MM.1S (cell line): ENCODE measurements at places on chromosomes 11 and 22.

- no peak for DNase-seq
- H3K27me3 ChIP-seq: no peaks in the 10 kb centered on the region
- H3K36me3 ChIP-seq: no peaks in the 10 kb centered on the region
- no peaks in the 10 kb centered on the region for H3K4me1 ChIP-seq
- H3K4me3 ChIP-seq: no peak overlapping the region
Measured at GRCh38 chr11:112931703-112932102, 29.5 kb upstream of the NCAM1 start.

- H3K4me1 ChIP-seq: peaks cover 45% of the 10 kb centered on the region
- peak overlapping the region; percentile 81; the same call in 1 of the 2 replicates for H3K27ac ChIP-seq
- H3K27me3 ChIP-seq: no peaks in the 10 kb centered on the region
Measured at GRCh38 chr22:39115977-39116621, 19.1 kb downstream of the APOBEC3H start.

- no peaks in the 10 kb centered on the region for H3K36me3 ChIP-seq
- H3K4me3 ChIP-seq: no peak overlapping the region
- H3K27ac ChIP-seq: no peak overlapping the region
Measured at GRCh38 chr22:25091458-25091857, 108.2 kb upstream of the CRYBB3 start.

- no peaks in the 10 kb centered on the region for H3K27me3 ChIP-seq
- H3K4me1 ChIP-seq: no peaks in the 10 kb centered on the region
Measured at GRCh38 chr11:93591247-93591898, 48.2 kb upstream of the SMCO4 start.

- H3K36me3 ChIP-seq: no peaks in the 10 kb centered on the region
- H3K4me3 ChIP-seq: no peak overlapping the region
- DNase-seq: no peak
- H3K27me3 ChIP-seq: peaks cover 92% of the 10 kb centered on the region
- H3K27ac ChIP-seq: no peak overlapping the region
Measured at GRCh38 chr22:44403166-44403565, 90.4 kb upstream of the SHISAL1 start.

DNA sequence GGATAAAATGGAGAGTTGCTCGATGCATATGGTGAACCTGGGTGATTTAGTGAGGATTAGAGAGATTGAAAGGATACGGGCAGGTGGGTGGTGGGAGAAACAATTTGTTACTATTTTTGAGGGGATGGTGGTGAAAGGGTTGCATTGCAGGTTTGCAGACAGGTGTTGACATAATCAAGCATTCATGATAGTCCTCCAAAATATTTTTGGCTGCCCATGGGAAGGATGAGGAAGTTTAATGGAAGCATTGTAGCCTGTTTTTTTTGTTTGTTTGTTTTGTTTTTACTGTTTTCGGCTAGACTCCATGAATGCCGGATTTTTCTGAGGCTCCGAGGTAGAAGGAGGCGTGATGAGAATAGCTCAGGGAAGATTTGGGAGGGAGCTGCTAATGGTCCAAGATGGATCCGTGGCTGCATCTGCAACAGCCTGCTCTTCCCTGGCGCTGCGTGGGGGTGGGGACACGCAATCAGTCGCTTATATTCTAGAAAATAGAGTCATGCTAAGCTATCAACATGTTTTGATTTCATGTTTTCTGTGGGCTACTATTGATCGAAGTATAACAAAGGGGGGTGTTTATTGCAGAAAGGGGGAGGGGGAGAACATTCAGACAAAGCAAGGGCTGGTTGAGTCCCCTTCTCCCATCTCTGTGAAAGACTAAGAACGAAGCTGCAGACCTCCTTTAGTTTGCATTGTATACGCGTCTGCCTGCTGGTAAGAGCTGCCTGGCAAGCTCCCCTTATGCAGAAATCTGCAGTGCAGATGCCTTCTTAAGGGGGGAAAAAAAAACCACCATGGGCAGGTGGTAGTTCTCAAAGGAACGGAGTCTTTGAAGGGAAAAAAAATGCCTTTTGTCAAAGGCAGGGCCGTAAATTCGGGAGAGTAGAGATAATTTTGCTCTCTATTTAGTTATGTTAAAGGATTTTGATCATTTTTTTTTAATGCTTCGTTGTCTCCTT, 1.0 kb downstream of the RTN3 start:
- peak overlapping the region; percentile 82 for H3K4me3 ChIP-seq
- H3K27me3 ChIP-seq: no peaks in the 10 kb centered on the region
- no peaks in the 10 kb centered on the region for H3K36me3 ChIP-seq
- DNase-seq: no peak

- H3K27me3 ChIP-seq: no peaks in the 10 kb centered on the region
- no peak overlapping the region for H3K4me3 ChIP-seq
- H3K4me1 ChIP-seq: peaks cover 6% of the 10 kb centered on the region; the same call in 1 of the 2 replicates
- no peak overlapping the region for H3K27ac ChIP-seq
- no peak for DNase-seq
Measured at GRCh38 chr11:62129590-62130282, 5.9 kb downstream of the INCENP start.

- peak overlapping the region; percentile 92 for H3K27ac ChIP-seq
- H3K4me3 ChIP-seq: peak overlapping the region; percentile 79
- peaks cover 8% of the 10 kb centered on the region; the same call in 1 of the 2 replicates for H3K36me3 ChIP-seq
Measured at GRCh38 chr11:125626288-125626950, 1.5 kb downstream of the CHEK1 start.

DNA sequence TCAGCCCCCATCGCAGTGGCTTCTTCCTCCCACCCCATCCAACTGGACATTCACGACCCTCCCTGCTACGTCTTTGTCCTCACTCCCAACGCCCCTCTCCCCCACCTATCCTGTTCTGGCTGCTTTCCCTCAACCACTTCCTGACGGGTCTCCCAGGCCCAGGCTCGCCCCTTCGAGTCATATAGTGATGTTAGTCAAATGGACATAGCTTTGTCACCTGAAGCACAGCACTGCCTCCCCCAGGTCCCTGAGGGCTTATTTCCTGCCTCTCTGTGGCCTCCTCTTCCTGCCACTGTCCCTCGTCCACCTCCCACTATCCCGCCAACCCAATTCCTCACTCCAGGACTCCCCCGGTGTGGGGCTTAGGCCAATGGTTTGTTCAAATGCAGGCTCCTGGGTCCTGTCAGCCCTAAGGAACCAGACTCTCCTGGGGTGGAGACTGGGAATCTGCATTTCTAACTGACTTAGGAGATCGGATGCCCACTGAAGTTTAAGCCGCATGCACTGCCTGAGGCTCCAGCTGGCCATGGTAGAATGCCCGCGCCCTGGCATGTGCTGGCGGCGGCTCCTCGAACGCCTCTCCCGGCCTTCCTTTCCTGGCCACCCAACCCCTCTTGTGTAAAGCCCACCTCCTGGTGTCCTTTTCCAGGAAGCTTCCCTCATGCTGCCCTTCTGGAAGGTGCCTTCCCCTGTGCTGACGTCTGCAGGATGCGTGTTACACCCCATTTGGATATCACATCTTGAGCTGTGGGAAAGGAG, 18.3 kb downstream of the SUN2 start:
- H3K27me3 ChIP-seq: no peaks in the 10 kb centered on the region
- peaks cover 7% of the 10 kb centered on the region; the same call in 1 of the 2 replicates for H3K4me1 ChIP-seq
- no peak overlapping the region for H3K27ac ChIP-seq
- H3K36me3 ChIP-seq: peaks cover 18% of the 10 kb centered on the region
- H3K4me3 ChIP-seq: no peak overlapping the region
- DNase-seq: no peak

- H3K36me3 ChIP-seq: no peaks in the 10 kb centered on the region
- H3K27me3 ChIP-seq: no peaks in the 10 kb centered on the region
- DNase-seq: no peak
Measured at GRCh38 chr11:112345706-112346105, 85.0 kb upstream of the PLET1 start.

DNA sequence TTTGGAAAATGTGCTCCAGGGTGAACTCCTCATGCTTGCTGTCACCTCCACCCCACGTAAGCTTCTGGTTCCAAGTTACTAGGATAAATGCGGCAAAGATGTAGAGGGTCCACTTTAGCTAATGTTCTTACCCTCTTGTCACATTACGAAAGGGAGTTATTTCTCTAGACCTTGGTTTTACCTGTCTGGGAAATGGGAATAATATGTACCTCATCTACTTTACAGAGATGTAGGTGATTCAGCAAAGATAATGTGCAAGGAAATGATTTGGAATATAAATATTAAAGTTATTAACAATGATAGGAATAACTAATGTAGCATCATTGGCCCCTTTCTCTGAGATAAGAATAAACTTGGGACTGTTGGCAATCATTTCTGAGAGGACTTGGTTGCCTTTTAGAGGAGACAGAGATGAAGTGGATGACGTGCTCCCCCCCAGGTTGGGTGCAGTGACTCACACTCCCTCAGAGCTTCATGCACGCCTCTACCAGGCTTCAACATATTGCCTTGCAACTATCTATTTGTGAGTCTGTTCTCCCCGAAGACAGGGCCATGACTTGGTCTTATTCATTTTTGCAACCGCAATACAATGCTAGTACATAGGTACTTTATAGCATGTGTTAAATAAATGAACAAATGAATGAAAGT, 97.1 kb downstream of the ME3 start:
- H3K36me3 ChIP-seq: no peaks in the 10 kb centered on the region
- DNase-seq: no peak
- H3K4me3 ChIP-seq: no peak overlapping the region
- H3K27ac ChIP-seq: no peak overlapping the region
- no peaks in the 10 kb centered on the region for H3K27me3 ChIP-seq
